ENCODE measurements at places on chromosomes 12 and 14.

GRCh38 chr12:16568873-16569272, 37.1 kb downstream of the LMO3 start:
- DNase-seq: no peak

- no peak for DNase-seq
These were observed 7.9 kb upstream of the TMBIM6 start for GRCh38 chr12:49733219-49734017.

- peak; percentile 70 for DNase-seq
These were observed 792 bp upstream of the CHD4 start for GRCh38 chr12:6607751-6608591.

DNA sequence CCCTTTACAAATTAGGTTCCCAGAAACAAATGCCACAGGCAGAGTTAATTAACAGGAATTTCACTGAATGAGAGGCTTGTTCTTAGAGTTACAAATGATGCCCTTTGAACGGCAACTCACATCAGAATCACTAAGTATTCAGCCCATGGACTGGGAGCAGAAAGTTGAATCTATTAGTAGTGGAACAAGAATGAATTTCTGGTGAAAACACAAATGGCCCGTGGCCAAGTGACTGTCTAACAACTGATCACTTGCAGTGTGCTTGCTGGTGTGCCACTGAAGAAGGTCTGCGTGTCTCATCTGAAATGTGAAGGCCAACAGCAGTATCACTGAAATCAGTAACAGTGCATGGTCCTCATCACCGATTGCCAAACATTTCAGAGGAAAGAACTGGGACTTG, 893.4 kb upstream of the TMEM132C start:
- no peak for DNase-seq

GRCh38 chr12:107126796-107127481, 33.6 kb upstream of the CRY1 start:
- DNase-seq: no peak

Measured in activated naive CD8-positive, alpha-beta T cell treated with anti-CD3 and anti-CD28 coated beads, Interleukin-2, amount 50 U/mL, for 24 hours (primary cell).